ENCODE measurements at places on chromosomes 6 and 20.

- H3K4me3 ChIP-seq, result no peak overlapping the region
- H3K27ac ChIP-seq, result no peak overlapping the region
- no peaks in the 10 kb centered on the region for H3K27me3 ChIP-seq
Observed at GRCh38 chr20:49297605-49298530, 20.0 kb upstream of the ZNFX1 start.

DNA sequence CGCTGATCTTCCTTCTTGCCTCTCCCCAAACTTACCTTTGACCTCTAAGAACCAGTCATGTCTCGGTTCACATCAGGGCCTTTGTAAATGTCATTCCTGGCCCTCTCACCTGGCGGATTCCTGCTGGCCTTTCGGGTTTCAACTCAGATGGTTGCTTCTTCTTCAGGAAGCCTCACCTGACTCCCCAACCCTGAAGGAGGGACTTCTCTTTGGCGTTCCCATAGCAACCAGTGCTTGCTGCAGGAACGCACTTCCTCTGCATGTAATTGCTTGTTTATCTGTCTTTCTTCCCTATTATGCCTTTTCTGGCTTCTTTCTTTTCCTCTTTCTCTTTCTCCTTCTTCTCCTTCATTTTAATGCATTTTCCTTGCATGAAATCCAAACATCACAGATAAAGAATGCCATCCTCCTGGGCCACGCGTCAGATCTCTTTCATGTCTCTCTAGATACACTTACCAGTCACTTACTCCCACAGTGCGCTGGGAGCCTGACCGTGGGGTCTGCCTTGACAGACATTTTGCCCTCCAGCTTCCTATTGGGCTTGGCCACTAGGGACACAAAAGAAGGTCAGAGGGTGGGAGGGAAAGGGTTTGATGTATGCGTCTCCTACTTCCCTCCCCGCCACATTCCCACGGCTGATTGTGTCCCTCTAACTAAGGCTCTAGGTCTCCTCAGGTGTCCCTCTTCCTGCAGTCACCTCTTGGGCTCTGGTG, 295.7 kb upstream of the TSHZ2 start:
- H3K4me1 ChIP-seq, result peaks cover 33% of the 10 kb centered on the region
- no peak for DNase-seq
- peak overlapping the region; percentile 47 for H3K27ac ChIP-seq
- H3K27me3 ChIP-seq, result peaks cover 4% of the 10 kb centered on the region
- no peaks in the 10 kb centered on the region for H3K36me3 ChIP-seq
- no peak overlapping the region for H3K4me3 ChIP-seq

GRCh38 chr20:45445805-45446562, 23.6 kb upstream of the WFDC2 start:
- H3K4me1 ChIP-seq, result no peaks in the 10 kb centered on the region
- no peak for DNase-seq
- H3K4me3 ChIP-seq, result no peak overlapping the region
- no peaks in the 10 kb centered on the region for H3K27me3 ChIP-seq

- H3K27me3 ChIP-seq, result no peaks in the 10 kb centered on the region
- no peak for DNase-seq
- no peaks in the 10 kb centered on the region for H3K4me1 ChIP-seq
- no peaks in the 10 kb centered on the region for H3K36me3 ChIP-seq
Observed at GRCh38 chr6:81054036-81054435, 698.4 kb downstream of the TENT5A start.

DNA sequence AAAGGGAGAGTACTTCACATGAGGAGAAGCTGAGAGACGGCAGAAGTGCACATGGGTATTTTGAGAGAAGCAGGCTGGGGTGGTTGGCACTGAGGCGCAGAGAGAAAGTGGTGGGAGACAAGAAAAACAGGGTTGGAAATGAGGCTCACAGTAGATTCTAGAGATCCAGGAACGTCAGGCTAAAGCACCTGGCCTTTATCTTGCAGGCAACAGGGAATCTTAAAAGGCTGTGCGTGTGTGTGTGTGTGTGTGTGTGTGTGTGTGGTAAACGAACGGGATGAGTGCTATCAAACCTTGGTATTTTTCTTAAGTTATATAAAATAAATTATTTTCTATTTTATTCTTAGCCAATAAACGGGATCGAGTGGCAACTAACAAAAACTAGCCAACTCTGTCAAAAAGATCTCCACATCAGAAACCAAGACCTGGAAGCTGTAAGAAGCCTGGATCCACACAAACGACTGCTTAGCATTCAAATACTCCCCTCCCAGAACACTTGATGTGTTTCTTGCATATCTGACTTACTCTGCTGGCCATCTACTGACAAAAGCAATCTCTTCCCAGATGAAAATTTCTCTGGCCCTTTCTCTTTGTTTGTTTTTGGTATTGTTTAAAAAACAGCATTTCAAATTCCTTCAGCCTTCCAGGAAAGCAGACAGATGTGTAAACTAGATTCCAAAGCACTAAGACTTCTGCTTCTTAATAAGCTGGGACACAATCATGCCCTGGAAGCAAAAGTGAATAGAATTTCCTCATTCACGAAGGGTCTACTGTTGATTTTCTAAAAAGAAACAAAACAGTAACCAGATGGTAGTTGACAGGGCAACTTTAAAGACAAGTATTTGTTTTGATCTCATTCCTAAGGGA, 44.8 kb upstream of the FABP7 start:
- no peak overlapping the region for H3K27ac ChIP-seq
- H3K4me3 ChIP-seq, result no peak overlapping the region
- no peak for DNase-seq

- no peaks in the 10 kb centered on the region for H3K4me1 ChIP-seq
- H3K36me3 ChIP-seq, result no peaks in the 10 kb centered on the region
- H3K4me3 ChIP-seq, result no peak overlapping the region
Observed at GRCh38 chr6:87237804-87238203, 82.4 kb downstream of the ZNF292 start.

- no peaks in the 10 kb centered on the region for H3K27me3 ChIP-seq
- peaks cover 27% of the 10 kb centered on the region for H3K4me1 ChIP-seq
- H3K27ac ChIP-seq, result peak overlapping the region; percentile 88
- peak; percentile 7 for DNase-seq
- no peak overlapping the region for H3K4me3 ChIP-seq
Observed at GRCh38 chr6:158002249-158002950, 20.7 kb downstream of the SYNJ2 start.

DNA sequence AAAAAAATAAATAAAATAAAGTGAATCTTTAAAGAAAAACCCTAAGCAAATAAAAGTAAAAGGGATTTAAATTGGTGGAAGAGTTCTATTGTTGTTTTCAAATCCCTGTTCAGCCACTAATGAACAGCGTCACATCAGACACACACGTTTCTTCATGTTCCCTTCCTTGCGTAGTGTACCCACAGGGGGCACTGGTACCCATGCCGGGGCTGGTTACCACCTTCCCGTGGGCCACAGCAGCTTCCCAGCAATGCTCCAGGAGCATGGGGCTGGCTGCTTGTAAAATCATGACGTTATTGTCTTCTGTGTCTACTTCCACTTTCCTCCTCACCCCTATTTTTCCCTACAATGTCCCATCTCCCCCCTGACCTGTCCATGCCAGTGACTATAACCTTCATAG, 988.7 kb downstream of the KIF16B start:
- no peak for DNase-seq
- H3K4me1 ChIP-seq, result no peaks in the 10 kb centered on the region

GRCh38 chr6:158500016-158500735, 59.7 kb upstream of the TMEM181 start:
- no peak overlapping the region for H3K4me3 ChIP-seq
- DNase-seq, result no peak
- peaks cover 92% of the 10 kb centered on the region for H3K36me3 ChIP-seq
- no peaks in the 10 kb centered on the region for H3K4me1 ChIP-seq
- no peak overlapping the region for H3K27ac ChIP-seq

Data from esophagus squamous epithelium (tissue), 5 donors.